Stimulated activated CD4-positive, alpha-beta T cell treated with anti-CD3 and anti-CD28 coated beads, Interleukin-1b, Interleukin-23, amount 100 ng/mL, for 4 hours (primary cell): ENCODE measurements at places on chromosomes 12 and 14.
A peak's percentile ranks its signal among the peaks of the same experiment; 100 is the strongest.

- no peak for DNase-seq
These were observed 34.3 kb downstream of the CCNK start for GRCh38 chr14:99515301-99516155.

DNA sequence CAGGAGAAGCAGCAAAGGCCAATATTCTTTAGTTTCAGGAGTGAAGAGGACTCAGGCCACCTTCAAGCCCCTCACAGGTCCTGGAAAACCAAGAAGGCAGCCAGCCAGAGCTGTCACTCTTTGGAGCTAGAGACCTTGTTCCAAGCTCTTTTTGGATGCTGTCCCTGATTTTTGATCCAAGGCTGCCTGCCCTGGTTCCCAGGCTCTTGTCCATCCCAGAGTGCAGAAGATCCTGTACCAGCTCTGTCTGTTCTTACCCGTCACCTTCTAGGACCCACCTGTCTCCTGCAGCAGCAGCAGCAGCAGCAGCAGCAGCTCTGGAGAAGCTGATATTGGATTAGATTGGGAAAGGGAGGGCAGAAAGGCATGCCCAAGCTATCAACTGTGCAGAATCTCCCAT, 157.1 kb upstream of the NEDD1 start:
- DNase-seq = no peak

DNA sequence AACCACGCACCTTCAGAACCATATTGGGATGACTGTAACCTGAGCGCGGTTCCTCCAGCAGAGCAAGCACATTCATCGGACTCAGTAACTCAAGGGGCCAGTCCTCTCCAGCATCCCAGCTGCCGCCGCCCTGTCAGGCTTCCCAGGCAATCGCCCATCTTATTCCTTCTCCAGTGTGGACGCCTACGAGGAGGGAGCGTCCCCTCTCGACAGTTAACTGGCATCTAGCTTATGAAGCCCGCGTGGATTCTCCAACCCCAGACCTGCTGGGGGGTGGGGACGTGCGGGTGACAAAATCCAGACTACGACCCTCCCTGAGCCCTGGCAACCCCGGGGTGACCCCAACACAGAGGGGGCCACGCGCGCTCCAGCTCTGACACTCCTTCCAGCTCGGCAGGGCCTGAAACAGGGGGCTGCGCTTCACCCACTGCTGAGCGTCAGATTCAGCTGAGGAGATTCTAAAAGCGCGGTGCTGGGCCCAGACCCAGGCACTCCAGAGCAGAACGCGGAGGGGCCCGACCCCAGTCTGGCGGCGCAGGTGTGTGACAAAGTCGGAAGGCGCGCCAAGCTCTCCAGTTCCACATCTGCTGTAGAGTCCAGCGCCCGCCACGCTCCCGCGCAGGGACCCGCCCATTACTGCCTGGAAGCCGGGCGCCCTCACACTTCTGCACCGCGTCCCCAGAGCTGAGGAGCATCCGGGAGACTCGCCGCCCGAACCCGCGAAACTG, 43.9 kb upstream of the ESR2 start:
- DNase-seq = peak; percentile 3

GRCh38 chr12:15152456-15152855, 68.8 kb downstream of the RERG start:
- no peak for DNase-seq

DNA sequence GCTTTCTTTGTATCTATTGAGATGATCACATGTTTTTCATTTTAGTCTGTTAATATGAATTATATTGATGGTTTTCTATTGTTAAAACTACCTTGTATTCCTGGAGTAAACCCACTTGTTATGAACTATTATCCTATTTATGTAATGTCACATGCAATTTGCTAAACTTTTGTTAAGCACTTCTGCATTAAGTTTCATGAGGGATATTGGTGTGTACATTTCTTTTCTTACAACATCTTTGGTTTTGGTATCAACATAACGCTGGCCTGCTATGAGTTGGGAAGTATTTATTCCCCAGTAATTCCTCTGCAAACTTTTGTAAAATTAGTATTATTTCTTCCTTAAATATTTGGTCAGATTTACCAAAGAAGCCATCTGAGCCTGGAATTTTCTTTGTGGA, 46.5 kb upstream of the AMIGO2 start:
- DNase-seq = no peak

DNA sequence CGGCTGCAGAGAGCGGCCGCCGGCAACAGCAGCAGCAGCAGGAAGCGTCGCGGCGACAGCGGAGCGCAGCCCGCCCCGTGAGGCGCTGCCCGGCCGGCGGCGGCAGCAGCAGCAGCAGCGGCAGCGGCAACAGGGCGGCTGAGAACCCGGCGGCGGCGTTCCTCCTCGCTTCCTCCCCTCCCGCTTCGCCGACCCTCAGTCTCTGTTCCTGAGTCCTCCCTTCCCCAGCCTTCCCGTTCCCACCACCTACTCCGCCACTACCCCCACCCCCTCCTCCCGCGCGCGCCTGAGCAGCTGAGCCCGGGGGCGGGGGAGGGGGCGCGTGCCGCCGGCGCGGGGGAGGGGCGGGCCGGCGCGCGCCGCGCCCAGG, 310 bp downstream of the BICDL1 start:
- peak; percentile 39 for DNase-seq

GRCh38 chr14:63164108-63164683, 40.0 kb upstream of the RHOJ start:
- DNase-seq = no peak

- DNase-seq = no peak
These were observed 276.5 kb downstream of the ZFP36L1 start for GRCh38 chr14:68516342-68516741.

DNA sequence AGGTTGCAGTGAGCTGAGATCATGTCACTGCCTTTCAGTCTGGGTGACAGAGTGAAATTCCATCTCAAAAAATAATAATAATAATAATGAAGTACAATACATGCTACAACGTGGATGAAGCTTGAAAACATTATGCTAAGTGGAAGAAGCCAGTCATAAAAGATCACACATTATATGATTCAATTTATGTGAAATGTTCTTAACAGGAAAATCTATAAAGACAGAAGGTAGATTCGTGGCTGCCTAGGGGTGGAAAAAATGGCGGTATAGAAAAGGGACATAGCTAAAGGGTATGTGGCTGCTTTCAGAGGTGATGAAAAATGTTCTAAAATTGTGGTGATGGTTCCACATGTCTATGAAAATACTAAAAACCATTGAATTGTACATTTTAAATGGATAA, 41.0 kb upstream of the AMIGO2 start:
- DNase-seq = no peak

DNA sequence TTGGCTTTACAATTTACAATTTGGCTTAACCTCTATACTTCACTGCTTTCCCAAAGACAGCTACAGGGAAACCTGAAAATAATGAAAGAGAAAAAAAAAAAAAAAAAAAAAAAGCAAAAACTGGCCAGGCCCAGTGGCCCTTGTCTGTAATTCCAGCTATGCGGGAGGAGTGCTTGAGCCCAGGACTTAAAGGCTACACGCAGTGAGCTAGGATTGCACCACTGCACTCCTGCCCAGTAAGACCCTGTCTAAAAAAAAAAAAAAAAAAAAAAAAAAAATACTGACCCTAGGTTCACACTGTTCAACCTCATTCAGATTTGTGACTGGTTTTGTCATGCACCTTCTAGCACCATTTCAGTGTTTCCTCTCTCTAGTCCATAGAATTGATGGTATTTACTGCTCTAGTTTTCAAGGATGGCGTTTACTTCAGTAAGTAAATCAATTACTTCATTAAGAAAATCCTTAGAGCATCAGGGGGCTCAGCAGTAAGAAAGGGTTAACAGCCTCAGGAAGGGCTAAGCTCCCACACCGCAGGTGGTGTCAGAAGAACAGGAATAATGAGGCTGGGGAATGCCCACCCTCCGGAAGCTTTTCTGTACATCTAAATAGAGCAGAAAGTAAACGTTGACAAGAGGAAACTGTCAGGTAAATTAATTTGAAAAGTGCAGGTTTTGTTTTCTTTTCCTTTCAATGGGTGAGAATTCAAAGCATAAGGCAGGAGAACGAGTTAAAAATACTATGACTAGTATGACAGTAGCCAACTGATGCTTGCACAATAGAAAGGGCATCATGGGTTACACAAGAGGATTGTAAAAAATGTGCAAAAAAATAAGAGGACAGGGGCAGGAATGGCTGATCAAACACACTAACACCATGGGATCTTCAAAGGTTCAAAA, 115.0 kb upstream of the MDM1 start:
- no peak for DNase-seq

GRCh38 chr14:61128382-61129167, 147.5 kb downstream of the SLC38A6 start:
- no peak for DNase-seq

DNA sequence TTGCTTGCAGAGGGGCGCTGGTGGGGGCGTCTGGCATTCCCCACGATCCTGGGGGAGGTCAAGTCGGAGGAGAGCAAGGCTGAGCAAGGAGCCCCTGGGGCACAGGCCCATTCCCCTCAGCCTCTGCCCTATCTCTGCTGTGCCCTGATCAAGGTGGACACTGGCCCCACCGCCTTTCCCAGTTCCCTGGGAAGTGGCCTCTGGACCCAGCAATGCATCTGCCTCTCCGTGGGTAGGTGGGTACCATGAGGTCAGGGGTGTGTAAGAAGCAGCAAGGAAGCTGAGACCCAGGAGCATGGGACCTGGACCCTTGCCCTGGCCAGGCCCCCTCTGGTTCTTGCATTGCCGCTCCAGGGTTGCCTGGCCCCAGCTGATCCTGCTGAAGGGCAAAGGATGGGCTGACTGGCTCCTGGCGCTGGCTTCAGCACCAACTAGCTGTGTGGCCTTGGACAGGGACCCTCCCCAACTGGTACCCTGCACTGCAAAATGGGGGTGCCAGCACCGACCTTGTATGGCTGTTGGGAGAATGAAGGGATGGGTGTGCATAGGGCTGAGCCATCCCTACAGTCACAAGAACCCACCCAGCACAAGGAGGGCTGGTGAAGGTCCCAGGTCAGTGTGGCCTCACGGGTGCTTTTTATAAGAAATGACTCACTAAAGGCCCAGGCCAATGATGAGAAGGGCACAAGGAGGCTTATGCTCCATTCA, 19.6 kb downstream of the SLC25A29 start:
- DNase-seq = no peak

DNA sequence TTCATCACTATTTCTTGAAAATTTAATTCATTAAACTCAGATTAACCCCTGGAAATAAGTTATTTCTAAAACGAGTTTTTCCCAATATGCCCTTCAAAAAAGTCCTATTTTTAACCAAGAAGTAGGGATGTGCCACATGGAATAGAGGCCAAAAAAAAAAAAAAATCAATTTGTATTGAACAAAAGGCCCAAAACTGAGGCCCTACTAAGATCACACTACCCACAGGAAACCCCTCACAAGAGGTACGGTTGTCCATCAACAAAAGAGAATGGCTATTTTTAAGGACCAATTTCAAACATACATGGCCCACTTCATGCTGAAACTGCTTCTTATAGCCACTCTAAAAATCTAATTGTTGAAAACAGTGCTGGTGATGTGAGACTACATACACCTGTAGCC, 7.5 kb upstream of the BAZ2A start:
- DNase-seq = no peak

GRCh38 chr12:24444634-24445033, 495.2 kb upstream of the SOX5 start:
- no peak for DNase-seq

DNA sequence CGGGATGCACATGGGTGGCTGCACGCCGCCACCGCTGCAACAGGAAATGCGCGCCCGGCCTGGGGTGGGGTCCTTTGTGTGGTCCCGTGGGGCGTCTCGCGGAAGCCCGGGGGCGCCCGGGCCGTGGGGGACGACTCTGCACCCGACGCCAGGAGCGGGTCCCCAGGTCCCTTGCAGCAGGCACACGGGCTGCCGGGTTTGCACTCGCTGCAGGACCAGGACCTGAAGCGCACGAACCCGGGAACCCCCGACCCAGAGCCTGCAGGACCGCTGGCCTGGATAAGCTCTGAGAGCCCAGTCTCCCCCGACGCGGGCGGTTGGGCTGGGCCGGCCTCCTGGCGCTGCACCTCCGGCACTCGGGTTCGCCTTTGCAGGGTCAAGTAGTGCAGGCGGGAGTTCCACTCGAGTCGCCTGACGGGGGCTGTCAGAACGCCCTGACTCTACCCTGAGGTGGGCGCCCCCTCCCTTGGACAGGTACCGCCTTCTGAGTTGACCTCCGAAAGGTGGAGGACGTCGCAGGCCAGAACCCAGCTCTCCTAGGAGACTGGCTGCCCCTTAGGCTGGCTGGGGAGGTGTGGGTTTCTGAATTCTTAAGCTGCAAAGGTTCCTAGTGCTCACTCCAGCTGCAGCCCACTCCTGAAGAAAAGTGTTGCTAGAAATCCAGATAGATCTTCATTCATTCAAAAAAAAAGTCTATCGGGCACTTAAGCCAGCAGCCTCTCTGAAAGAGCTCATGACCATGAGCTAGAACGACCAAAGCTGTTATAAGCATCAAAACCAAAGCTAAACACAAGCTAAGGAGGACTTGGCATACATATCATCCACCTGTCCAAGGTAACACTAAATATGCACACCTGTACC, 68.0 kb downstream of the RNF34 start:
- DNase-seq = no peak

- no peak for DNase-seq
These were observed 149.4 kb downstream of the RPAP3 start for GRCh38 chr12:47556261-47557030.
